IPS-NIHi11 (cell line): ENCODE measurements at places on chromosomes 2 and 18.
A peak's percentile ranks its signal among the peaks of the same experiment; 100 is the strongest.

- no peak for DNase-seq
Measured at GRCh38 chr18:73752546-73752945, 395.1 kb downstream of the FBXO15 start.

DNA sequence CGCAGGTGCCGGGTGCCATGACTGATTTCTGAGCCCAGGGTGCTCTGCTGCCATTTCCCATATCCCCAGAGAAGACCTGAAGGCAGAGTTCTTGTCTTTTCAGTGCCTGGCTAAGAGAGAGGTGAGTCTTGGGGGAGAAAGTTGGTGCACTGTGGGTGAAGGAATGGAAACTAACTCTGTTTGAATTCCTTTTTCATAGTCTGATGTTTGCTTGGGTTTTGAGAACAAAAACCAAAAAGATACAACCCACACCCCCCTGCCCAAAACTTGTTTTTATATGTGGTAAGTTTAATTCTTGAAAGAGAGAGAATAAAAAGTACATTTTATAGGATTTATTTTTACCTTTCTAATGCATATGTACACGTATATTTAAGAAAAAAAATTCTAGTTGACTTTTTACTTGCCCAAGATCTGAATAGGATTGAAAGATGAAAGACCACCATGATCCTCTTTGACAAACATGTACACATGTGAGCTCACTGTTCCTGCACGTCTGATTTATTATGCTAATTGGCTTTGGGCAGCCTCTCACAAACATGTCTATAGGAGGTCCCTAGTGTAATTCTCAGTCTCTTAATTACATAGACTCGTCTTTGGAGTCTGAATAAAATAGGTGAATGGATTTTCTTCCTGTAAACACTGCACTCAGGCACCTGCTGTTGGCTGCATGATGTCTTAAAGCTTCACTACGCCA, 46.3 kb downstream of the ARL4C start:
- DNase-seq: no peak

DNA sequence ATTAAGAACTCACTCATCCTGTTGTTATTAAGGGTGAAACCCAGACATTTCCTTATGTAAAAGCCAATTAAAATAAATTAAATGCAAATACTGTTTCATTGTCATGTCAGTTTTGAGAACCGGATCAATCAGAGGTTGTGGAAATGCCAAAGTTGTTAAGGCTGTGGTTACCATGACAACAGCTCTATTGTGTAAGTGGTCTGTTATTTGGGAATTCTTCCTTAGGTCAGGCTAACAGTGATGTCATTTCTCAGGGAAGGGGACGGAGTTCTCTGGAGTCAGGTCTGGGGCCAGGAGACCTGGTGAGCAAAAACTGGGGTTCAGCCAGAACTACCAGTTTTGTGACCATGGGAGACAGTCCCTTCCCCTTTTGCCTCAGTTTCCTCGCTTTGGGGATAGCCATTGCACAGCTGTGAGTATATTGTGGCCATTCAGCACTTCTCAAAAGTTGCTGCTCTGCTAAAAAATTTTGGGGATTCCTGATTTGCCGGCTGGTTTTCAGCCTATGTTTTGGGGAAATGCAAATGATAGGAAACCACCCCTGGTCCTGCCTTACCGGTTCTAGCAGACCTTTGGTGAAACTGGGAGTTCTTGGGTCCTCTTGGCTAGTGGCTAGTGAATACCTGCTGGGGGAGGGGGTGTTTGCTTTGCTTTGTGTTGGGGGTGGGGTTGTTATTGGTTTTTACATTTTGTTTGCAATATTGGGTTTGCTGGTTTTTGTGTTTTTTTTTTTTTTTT, 21.6 kb downstream of the HPCAL1 start:
- peak; percentile 59 for DNase-seq

- DNase-seq: no peak
Measured at GRCh38 chr2:141195087-141195486, 935.7 kb downstream of the LRP1B start.

- DNase-seq: peak; percentile 24
Measured at GRCh38 chr2:196233021-196233804, 61.8 kb upstream of the STK17B start.

DNA sequence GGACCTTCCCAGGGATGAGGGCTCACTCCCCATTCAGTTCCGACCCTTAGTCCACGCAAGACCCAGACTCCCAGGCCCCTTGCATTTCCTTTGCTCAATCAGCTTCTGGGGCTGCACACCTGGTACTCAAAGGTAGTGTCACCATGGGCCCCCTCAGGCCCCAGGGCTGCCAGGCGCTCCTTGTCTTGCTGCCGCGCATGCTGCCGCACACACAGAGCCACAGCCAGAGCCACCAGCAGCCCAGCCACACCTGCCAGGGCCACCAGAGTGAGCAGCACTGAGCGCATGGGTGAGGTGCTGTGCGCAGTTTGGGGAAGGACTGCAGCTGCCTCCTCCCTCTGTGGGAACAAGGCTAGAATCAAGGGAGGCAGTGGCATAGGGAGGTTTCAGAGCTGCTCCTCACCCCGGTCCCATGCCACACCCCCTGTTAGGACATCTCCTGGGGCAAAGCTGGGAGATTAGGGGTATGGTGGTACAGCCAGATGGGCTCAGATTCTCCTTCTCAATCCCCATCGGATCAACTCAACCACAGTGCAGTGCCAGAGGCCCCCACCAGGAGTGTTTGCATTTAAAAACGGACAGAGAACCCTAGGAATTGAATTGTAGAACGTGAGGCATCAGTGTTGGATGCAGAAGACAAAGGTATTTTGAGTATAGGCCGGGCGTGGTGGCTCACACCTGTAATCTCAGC, 11.3 kb downstream of the PTPRN start:
- DNase-seq: no peak

DNA sequence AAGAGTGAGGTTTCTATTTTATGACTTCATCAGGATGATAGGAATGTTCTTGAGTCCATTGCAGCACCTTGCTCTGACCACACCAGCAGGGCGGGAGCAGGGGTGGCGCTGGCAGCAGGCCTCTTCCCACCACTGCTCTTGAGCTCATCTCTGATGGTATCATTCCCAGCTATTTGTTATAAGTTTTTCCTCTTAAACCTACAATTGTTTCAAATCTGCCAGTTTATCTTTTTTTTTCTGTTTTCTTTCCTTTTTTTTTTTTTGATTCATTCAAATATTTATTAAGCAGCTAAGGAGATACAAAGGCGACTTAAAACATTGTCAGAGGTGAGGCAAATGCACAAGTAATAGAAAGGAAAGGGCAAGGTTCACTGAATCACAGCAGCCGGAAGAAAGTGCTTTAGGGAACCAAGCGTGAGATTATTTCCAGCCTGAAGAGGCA, 28.7 kb downstream of the NIFK start:
- no peak for DNase-seq

- no peak for DNase-seq
Measured at GRCh38 chr2:10193851-10194820, 71.6 kb downstream of the RRM2 start.

DNA sequence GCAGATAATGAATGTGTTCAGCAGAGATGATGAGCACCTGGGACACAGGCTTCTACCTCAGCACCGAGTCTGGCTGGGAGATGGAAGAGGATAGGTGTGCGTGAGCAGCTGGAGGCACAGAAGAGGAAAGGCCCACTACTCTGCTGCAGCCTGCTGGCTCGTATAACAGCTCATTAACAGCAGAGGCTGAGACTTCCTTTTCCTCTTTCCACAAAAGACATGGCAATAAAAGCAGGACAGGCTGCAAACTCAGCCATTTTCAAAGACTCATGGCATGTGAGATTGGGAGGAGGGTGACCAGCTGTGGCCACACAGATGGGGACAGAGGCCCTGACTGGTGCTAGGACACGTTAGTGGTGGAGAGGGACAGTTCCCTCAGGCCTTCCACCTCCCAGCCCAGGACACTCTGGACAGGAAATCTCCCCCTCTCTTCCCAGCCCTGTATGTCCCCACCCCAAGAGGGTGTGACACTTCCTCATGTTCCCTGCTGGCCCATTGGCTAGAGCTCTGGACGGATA, 60.3 kb downstream of the CACNB4 start:
- DNase-seq: no peak

DNA sequence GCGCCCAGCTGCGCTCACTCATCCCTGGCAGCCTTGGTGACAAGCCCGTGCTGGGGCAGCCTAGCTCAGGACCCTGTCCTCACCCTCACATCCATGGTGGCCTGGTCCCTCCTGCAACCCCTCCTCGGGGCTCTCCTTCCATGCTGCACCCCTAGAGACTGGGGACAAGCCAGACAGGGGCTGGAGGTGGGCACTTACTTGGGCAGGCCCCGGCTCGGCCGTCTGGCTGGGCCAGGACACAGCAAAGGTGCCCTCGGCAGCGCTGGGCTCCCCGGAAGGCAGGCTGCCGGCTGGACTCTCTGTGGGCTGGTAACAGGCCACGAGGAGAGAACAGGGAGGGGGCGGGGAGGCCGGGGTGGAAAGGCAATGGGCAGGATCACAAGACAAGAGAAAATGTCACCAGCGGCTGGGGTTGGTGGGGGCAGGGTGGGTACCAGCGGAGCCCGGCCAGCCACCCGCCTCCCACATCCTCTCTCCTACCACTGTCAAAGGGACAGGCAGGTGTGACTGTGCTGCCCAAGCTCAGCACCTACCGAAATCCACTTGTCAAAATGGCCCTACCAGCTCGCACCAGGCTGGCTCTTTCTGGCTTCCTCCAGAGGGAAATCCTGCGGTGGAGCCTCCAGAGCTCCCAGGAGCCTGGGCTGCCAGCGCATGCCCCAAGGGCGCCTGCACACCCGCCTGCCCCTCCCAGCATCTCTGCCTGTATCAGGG, 54.7 kb downstream of the BIN1 start:
- no peak for DNase-seq

- DNase-seq: no peak
Measured at GRCh38 chr2:201678401-201678800, 20.0 kb downstream of the MPP4 start.
